DMS53 (cell line): ENCODE measurements at places on chromosomes 4 and X.

DNA sequence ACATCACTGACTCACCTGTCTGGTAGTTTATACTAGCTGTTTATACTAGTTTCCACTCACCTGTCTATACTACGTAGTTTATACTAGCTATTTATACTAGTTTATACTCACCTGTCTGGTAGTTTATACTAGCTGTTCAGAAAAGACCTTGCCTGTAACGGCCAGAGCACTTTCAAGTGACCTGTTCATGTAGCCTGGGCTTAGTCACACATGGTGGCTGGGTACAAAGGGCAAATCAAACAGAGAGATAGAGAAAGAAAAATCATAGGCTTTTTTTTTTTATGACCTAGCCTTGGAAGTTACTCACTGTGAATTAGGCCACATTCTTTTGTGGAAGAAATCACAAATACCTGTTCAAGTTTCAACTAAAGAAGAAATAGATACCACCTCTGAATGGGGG, 30.7 kb upstream of the SPANXN4 start:
- DNase-seq = peak; percentile 76

- peak; percentile 76 for DNase-seq
Observed at GRCh38 chrX:134604701-134605311, 53.5 kb downstream of the PLAC1 start.

GRCh38 chr4:34512616-34513015, 1731.7 kb downstream of the ARAP2 start:
- DNase-seq = no peak

DNA sequence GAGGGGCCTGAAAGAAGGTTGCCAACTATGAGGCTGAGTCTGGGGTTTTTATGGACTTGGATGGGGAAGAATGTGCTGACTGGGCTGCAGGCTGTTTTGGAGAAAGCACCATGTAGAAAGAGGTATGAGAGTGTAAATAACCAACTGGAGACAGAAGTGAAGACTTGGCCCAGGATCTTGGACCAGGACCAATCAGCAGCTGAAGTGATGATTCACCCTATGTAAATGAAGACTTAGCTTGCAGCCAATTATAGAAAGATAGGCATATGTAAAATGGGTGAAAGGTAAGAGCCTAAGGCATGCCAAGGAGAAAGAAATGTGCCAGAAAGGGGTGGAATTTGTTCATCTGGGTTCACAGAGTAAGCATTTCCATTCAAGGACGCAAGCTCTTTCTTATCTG, 856.7 kb upstream of the PRKX start:
- DNase-seq = no peak

DNA sequence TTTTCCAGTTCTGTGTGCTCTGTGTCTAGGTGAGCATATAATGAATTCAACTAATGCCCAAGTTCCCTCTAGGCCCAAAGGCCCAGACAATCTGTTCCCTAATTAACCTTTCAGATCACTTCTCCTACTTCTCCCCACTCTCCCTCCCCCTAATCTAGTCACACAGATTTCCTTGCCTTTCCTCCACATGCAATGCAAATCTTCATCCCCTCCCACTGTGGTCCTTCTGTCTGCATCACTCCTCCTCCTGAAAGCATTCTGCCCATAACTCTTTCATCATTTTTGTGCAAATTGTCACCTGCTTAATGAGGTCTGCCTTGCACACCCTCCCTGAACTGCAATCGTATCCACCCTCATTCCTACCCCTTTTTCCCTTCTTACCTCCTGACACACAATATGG, 346.6 kb downstream of the FBXO8 start:
- DNase-seq = no peak

GRCh38 chr4:79959652-79960051, 113.4 kb downstream of the ANTXR2 start:
- no peak for DNase-seq

GRCh38 chr4:78766026-78766425, 10.1 kb upstream of the BMP2K start:
- no peak for DNase-seq

DNA sequence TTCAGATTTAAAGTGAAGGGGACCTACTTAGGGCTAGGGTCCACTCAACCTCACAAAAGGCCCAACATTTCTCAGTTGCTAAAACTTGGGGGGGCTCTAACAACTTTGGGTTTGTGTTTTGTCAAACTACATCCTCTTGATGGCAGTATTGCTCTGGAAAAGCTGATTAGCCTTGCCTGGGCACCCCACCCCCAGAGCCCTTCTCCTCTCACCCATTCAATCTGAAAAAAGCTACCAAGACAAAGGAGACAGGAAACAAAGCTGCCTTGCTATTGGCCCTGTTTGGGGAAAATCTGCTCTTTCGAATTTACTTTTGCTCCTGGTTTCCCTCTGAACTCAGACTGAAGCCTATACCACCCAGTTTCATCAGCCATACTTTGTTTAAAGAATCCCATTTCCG, 195.2 kb upstream of the STK26 start:
- peak; percentile 62 for DNase-seq

DNA sequence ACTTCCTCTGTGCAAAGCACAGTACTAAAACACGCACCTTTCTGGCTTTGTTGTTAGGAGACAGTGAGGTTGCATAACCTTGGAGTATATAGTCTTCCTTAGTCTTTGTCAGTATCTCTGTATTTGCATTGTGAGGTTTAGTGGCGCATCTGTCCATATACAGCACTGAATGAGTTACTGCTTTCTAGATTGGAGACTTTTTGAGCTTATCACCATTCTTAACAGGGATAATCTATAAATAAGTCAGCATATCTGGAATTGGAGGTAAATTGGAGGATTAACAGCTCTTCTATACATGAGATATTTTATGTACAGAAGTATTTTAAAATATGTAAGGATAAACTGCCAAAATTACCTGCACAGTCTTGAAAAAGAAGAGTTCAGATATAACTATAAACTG, 4.3 kb downstream of the FHDC1 start:
- no peak for DNase-seq

DNA sequence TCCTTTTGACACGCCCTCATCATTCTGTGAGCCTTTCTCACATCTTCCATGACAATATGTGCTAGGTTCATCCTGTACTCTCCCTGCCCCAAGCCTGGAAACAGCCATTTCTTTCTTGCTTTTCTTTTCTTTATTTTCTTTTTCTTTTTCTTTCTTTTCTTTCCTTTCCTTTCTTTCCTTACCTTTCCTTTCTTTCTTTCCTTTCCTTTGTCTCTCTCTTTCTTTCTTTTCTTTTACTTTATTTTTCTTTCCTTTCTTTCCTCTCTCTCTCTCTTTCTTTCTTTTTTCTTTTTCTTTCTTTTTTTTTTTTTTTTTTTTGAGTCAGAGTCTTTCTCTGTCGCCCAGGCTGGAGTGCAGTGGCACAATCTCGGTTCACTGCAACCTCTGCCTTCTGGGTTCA, 14.6 kb downstream of the PPP1R3F start:
- no peak for DNase-seq

DNA sequence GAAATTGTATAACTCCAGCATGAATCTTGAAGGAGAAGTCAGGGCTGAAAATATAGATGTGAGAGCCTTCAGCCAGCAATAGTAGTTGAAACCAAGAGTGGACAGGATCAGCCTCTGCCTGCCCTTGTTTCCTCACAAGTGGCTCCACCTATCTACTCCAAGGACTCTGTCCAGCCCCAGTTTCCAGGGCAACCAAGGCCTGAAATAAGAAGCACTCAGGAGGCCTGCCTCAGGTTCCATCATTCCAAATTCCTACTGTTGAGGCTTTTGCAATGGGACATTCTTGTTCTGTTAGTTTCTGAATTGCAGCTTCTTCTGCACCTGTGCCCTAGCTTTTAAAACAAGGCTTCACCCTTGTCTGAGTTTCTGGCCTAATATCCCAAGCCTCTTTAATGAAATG, 41.6 kb downstream of the TRPC5OS start:
- no peak for DNase-seq

DNA sequence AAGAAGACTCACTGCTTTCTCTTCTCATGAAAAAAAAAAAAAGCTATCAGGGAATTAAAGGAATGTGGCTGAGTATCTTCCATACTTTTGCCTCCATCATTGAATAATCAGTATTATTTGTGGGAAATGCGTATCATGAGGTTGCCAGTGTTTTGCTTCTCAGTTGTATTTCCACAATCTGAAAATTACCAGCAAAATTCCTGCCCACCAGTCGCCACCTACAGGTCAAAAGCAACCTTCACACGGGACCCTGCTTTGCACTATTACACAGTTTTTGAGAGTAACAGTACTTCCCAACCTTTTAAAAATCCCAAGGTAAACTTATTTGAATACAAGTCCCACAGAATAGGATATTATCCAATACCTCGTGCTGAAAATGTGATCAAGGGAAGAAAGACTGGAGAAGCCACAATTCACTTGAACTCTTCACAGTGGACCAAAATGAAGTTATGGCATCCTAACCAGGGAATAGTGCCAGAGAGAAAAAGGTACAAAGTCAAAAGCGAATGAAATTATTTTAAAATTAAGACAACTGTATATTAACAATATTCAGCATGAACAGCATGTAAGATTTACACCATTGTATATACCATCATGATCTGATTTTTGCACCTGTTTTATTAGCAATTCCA, 30.4 kb downstream of the PGRMC1 start:
- peak; percentile 58 for DNase-seq

DNA sequence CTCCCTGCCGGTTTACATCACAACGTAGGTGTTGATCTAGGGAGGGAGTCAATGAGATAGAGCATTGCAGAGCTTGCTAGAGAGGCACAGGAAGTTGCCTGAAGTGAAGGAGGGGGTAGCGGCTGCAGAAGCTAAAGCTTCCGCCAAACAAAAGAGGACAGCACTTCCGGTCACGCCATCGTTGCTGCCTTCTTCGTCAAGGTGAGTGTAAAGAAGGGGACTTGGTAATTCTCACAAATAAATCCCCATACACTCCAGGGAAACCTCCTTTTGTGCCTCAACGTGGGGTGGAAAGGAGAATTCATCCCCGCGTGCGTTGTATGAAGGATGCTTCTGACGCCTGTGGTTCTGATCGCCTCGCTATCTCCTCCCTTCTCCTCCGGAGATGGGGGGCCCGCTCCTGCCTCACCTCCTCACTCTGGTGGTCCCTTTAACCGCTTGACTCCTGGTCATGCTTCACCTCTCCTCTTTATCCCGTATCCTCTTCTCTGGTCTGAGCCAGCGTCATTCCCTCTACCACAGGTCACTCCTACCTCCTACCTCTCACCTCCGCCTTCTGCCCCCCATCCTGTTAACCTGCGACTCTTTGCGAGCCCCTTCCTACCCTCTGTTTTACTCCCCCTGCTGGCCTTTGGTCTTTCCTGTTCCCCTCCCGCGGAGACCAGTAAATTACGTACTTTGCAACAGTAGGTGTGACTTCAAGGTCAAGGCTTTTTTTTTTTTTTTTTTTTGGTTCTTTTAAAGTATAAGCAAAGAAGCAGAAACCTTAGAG, 59.9 kb downstream of the GSPT2 start:
- peak; percentile 78 for DNase-seq

- DNase-seq = no peak
Observed at GRCh38 chr4:122360754-122361153, 18.1 kb upstream of the ADAD1 start.

- DNase-seq = peak; percentile 93
Observed at GRCh38 chrX:115940888-115941332, 229.6 kb upstream of the AGTR2 start.

DNA sequence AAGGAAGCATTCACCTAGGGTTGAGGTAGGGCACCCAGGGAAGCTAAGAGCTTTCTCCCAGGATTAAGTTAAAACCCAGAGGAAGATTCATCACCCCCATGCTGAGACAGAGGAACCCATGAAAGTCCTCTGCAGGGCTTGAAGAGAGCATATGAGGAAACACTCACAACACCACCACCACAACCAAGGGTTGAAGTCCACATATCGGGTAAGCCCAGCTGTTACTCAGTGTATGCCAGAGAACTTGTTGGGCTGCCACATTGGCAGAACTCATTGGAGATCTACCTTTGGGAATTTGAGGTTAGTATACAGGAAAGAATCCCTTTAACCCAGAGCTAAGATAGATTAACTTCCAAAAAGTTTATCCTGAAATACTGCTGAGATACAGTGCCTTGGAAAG, 75.1 kb downstream of the INTS6L start:
- peak; percentile 2 for DNase-seq

GRCh38 chrX:14220386-14220944, 190.8 kb upstream of the GEMIN8 start:
- no peak for DNase-seq

GRCh38 chr4:103268746-103269145, 70.6 kb upstream of the CENPE start:
- peak; percentile 30 for DNase-seq

- peak; percentile 81 for DNase-seq
Observed at GRCh38 chrX:110012818-110013485, 10.0 kb downstream of the TMEM164 start.

DNA sequence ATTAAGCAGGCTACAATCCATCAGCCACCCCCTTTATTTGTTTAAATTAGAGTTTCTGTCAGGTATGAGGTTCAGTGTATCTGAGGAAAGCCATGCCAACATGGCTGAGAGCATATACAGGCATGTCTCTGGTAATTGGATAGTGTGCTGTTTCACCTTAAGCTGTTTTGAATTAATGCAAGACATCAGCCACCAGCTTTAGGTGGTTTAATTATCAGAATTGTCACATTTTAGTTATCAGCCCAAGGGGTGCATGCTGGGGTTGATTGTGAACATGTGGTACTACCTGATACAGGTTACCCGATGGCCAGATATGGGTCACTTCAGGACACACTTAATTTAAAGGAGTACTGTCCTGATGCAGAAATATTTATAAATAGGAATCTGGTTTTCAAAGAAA, 353.2 kb upstream of the TENM3 start:
- no peak for DNase-seq

- DNase-seq = no peak
Observed at GRCh38 chrX:104288961-104289360, 34.2 kb upstream of the ESX1 start.

DNA sequence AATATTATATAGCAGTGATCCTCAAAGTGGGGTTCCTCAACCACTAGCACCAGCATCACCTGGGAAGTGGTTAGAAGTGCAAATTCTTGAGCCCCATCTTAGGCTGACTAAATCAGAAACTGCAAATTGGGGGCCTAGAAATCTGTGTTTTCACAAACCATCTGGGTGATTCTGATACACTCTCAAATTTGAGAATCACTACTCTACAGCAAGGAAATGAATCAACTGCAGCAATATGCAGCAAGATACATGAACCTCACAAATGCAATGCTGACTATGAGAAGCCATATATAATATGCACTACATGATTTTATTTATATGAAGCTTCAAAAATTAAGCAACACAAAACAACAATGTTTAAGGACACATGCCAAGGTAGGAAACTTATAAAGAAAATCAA, 36.2 kb upstream of the IRS4 start:
- DNase-seq = no peak
